ENCODE measurements at places on chromosomes 1 and 21.

GRCh38 chr1:63935143-63935542 is 161.3 kb downstream of the ROR1 start:
- DNase-seq, result no peak

- no peak for DNase-seq
Observed at GRCh38 chr1:202568826-202569225, 141.4 kb downstream of the SYT2 start.

- peak; percentile 63 for DNase-seq
Observed at GRCh38 chr1:55196433-55197035, 18.6 kb downstream of the USP24 start.

DNA sequence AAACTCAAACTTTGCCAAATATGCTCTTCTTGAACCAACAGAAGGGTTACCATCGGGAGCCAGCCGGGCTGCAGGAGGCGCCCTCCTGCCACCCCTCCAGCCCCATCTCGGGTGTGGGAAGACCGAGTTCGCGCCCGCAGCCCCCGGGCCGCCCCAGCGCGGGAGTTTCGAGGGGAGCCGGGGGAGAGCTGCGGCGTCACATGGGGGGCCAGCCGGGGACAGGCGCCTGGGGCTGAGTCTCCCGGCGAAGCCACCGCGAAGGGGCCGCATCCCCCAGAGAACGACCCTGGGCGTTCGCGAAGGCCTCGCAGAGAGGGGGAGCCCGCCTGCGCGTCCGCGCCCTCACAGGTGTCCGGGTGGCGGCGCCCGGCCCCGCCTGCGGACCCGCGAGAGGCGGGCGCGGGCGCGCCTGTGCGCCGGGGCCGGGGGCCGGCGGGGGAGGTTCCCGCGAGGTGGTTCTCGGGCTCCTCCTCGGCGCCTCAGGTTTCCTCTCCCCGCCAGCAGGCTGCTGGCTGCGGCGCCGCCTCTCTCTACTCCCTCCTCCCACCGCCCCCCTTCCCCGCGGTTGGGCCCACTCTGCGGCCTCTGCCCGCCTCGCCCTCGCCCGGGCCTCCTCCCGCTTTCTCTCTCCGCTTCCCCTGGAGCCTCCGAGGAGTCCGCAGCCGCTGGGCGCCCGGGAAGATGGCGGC is at the start of gene RAVER2:
TSS of gene RAVER2 (plus strand) at position 584 of the 689 bp plus-strand sequence. CDS start at position 682, 98 bp downstream.
- DNase-seq, result peak; percentile 29

GRCh38 chr1:10082785-10083479 is 50.2 kb downstream of the UBE4B start:
- no peak for DNase-seq
